HCT116 (cell line): ENCODE measurements at places on chromosomes 7 and 10. TPM values are rescaled to one million over a fixed set of nuclear protein-coding genes. Genes with fewer than 3 reads are reported as not detected.
A peak's percentile ranks its signal among the peaks of the same experiment; 100 is the strongest.

GRCh38 chr7:29424295-29424983, 139.2 kb upstream of the PRR15 start:
- H3K27ac ChIP-seq, result no peak overlapping the region

DNA sequence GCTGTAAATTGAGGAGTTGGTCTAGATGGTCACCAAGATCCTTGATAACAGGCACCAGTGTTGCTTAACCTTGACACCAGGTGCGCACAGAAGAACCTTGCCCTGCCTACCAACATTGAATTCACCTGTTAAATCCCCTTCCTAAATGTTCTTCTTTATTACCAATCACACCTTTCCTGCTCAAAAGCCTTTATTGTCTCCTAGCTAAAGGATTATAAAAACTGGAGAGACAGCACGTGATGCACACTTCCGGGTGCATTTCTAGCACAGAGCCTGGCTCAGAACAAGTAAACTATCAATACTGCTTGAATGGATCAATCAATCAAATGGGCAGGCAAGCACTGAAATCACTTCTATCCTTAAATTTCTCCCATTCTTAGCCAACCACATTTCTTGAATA, 56.3 kb downstream of the SVIL start:
- no peak for DNase-seq
- H3K27ac ChIP-seq, result no peak overlapping the region
- H3K4me3 ChIP-seq, result no peak overlapping the region
- H3K27me3 ChIP-seq, result no peaks in the 10 kb centered on the region

DNA sequence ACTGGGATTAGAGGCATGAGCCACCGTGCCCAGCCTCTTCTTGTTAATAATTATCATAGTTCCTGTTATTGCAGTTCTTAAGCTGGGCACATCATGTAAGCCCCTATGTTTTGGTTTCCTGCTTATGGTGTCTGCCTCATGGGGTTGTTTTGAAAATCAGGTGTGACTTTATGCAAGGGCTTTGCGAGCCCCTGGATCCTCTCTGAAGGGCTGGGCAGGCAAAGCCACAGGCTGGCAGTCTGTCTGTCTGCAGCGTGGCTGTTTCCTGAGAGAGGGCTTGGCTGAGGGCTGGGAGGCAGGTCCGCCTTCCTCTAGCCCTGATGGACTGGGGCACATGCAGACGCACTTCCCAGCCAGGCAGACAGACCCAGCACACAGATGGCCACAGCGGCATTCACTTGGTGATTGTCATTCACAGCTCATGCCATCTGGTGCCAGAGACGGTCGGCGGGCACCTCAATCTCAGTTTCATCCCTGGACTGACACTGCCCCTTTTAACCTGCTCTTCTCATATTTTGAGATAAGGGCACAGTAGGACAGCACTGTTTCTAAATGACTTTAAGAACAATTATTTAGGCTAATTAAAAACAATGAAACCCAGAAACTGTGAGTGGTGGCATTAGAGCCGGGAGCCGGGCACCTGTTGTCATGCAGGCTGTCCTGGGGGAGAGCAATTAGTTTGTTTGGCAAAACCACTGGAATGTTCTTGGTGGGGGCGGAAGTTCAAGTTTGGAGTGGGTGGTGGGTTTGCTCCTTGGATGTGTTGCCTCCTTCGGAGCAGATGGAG, 35.5 kb downstream of the RBM20 start:
- H3K27ac ChIP-seq, result no peak overlapping the region
- no peaks in the 10 kb centered on the region for H3K36me3 ChIP-seq
- no peaks in the 10 kb centered on the region for H3K27me3 ChIP-seq
- H3K4me1 ChIP-seq, result no peaks in the 10 kb centered on the region
- no peak for DNase-seq
- H3K4me3 ChIP-seq, result no peak overlapping the region

DNA sequence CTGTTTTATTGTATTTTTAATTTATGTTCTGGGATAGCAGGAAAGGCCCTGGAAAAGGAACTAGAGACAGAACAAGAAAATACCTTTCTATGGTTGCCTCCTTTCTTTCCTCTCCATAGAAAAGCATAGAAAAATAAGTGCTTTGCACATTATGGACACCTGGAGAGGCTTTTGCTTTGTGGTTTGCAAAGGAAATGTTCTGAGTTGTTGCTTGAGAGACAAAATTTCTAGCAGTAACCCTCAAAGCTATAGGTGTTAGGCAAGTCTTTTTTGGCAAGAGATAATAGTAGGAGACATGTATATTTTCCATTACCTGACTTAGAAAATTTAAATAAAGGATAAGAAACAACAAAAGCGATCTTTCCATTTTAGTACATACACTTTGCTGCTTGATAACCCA, 378.6 kb upstream of the PRKCQ start:
- H3K4me3 ChIP-seq, result no peak overlapping the region
- H3K27ac ChIP-seq, result no peak overlapping the region
- H3K36me3 ChIP-seq, result no peaks in the 10 kb centered on the region
- no peaks in the 10 kb centered on the region for H3K4me1 ChIP-seq
- no peak for DNase-seq

DNA sequence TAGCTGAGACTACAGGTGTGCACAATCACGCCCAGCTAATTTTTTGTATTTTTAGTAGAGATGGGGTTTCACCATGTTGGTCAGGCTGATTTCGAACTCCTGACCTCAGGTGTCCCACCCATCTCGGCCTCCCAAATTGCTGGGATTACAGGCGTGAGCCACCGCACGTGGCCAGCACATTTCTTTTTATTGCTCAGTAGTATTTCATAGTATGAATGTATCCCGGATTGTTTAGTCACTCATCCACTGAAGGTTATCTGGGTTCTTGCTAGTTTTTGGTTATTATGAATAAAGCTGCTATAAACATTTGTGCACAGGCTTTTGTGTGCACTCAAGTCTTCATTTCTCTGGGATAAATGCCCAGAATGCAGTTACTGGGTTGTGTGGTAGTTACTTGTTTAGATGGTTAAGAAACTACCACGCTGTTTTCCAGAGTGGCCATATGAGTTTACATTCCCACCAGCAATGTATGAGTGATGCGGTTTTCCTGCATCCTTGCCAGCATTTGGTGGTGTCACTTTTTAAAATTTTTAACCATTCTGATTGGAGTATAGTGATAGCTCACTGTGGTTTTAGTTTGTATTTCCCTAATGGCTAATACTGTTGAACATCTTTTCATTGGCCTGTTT, 275.8 kb upstream of the LYZL1 start:
- no peaks in the 10 kb centered on the region for H3K36me3 ChIP-seq
- H3K4me3 ChIP-seq, result no peak overlapping the region
- DNase-seq, result no peak
- no peaks in the 10 kb centered on the region for H3K4me1 ChIP-seq
- no peak overlapping the region for H3K27ac ChIP-seq

GRCh38 chr7:71695186-71695585, 563.2 kb downstream of the GALNT17 start:
- no peak for DNase-seq
- H3K36me3 ChIP-seq, result no peaks in the 10 kb centered on the region
- H3K4me1 ChIP-seq, result no peaks in the 10 kb centered on the region
- H3K27ac ChIP-seq, result no peak overlapping the region
- no peaks in the 10 kb centered on the region for H3K27me3 ChIP-seq

GRCh38 chr7:40047661-40048060, 86.8 kb downstream of the MPLKIP start:
- H3K4me3 ChIP-seq, result no peak overlapping the region
- DNase-seq, result no peak
- no peaks in the 10 kb centered on the region for H3K36me3 ChIP-seq
- H3K27ac ChIP-seq, result no peak overlapping the region
- no peaks in the 10 kb centered on the region for H3K4me1 ChIP-seq

DNA sequence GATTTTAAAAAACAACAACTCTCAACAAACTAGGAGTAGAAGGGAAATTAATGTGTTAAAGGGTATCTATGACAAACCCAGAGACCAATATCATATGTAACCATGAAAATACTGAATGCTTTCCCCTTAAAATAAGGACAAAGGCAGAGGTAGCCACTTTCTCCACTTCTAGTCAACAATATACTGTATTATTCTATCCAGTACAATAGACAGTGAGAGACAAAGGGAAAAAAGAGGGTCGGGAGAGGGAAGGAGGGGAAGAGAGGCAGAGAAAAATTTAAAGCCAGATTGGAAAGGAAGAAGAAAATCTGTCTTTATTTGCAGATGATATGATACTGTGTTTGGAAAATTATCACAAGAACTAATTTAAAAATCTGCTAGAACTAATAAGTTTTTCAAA, 39.1 kb upstream of the WDFY4 start:
- no peaks in the 10 kb centered on the region for H3K4me1 ChIP-seq
- no peak for DNase-seq
- H3K36me3 ChIP-seq, result no peaks in the 10 kb centered on the region
- no peak overlapping the region for H3K4me3 ChIP-seq

GRCh38 chr7:11182736-11183135, 209.1 kb downstream of the PHF14 start:
- no peak for DNase-seq
- no peak overlapping the region for H3K27ac ChIP-seq
- H3K4me1 ChIP-seq, result no peaks in the 10 kb centered on the region
- no peak overlapping the region for H3K4me3 ChIP-seq

GRCh38 chr7:103150192-103150591, 1.3 kb upstream of the NAPEPLD start:
- H3K27ac ChIP-seq, result no peak overlapping the region
- peaks cover 30% of the 10 kb centered on the region for H3K4me1 ChIP-seq
- no peaks in the 10 kb centered on the region for H3K27me3 ChIP-seq
- no peak for DNase-seq
- H3K4me3 ChIP-seq, result peak overlapping the region; percentile 69; the same call in 1 of the 2 replicates

DNA sequence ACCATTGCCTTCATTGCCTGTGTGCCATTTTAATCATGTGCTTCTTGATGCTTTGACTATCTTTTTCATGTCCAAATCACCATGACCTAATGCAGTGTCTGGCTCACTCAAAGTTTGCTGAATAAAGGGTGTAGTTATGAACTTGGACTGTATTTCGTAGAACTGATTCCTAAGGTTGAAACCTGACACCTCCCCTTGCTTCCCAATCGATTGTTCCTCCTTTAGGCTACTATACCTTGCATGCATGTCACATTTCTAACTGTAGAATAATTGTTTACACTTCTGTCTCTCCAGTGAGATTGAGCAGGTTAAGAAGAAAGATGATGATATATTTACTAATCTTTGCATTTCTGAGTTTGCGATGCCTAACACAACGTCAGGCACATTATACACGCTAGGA, 41.0 kb upstream of the CDK1 start:
- DNase-seq, result no peak
- no peaks in the 10 kb centered on the region for H3K36me3 ChIP-seq
- no peak overlapping the region for H3K4me3 ChIP-seq
- H3K27ac ChIP-seq, result no peak overlapping the region
- no peaks in the 10 kb centered on the region for H3K27me3 ChIP-seq

DNA sequence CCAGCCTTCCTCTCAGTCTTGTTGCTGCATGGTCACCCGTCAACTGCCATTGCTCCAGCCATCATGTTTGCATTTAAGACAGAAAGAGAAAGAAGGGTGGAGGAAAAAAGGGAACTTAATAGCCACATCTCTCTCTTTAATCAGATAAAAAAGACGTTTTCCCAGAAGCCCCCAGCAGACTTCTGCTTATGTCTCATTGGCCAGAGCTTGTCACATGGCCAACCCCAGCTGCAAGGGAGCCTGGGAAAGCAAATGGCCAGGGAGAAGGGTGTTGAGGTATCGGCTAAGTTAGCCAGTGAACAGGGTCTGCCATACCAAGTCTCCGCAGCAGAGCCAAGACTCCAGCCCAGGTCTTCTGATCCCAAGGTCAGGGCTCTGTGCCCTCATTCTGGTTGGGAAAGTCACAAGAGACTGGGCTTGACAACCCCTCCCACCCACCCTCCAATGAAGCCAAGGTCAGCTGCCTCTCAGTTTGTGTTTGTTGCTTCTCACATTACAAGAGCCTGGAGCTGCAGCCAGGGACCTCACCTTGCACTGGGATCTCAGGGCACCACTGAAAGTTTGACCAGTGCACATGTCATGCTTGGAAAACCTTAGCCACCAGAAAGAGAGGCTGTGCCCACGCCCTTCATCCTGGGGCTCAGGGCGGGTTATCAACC, 80.3 kb upstream of the LYZL2 start:
- H3K4me1 ChIP-seq, result no peaks in the 10 kb centered on the region
- DNase-seq, result no peak
- no peaks in the 10 kb centered on the region for H3K36me3 ChIP-seq
- no peak overlapping the region for H3K27ac ChIP-seq
- H3K4me3 ChIP-seq, result no peak overlapping the region

DNA sequence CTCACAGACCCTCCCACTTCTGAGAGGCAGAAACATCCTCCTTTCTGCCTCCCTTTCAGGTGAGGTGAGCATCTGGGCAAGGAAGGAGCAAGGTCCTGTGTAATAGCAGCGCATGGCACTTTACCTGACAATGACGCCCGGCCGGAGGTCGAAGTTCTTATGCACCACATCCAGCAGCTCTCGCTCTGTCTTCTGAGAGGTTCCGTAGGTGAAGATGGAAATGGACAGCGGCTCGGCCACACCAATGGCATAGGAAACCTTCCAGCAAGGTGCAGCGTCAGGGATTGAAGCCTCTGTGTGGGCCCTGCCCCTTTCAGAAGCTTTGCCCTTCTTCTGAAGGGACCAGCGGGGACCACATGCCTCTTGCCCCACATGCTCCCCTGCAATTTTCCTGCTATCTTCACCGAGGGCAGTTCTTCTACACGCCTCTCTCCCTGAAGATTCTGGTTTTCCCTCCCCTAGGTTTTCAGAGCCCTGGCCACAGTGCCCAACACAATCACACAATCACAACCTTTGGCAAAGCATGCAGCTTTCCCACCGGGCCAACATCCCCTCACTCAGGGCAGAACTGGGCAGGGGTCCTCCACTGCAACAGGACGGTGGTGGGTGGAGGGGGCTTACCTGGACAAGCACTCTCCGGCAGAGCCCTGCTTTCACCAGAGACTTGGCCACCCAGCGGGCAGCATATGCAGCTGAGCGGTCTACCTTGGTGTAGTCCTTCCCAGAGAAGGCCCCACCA, 14.9 kb downstream of the MAT1A start:
- no peaks in the 10 kb centered on the region for H3K4me1 ChIP-seq
- no peak for DNase-seq
- H3K27ac ChIP-seq, result no peak overlapping the region

DNA sequence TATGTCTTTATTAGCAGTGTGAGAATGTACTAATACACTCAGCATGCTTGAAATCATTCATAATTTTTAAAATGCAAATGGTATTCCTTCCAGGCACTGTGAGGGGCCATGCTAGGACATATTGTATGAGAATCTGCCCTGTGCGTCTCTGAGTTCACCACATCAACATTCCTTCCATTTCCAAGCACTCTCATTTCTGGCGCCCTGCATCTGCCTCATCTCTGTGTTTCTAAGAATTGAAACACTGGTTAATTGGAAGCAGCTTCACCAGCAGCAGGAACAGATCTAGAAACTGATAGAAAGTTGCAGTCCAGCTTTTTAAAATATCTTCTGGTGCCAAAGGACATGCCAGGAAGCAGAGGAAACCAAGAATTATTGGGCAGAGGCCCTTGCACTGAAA, 555.9 kb upstream of the DPP6 start:
- no peaks in the 10 kb centered on the region for H3K27me3 ChIP-seq
- DNase-seq, result no peak

GRCh38 chr10:82680608-82681007, 805.6 kb downstream of the NRG3 start:
- no peaks in the 10 kb centered on the region for H3K27me3 ChIP-seq
- H3K36me3 ChIP-seq, result no peaks in the 10 kb centered on the region
- no peak overlapping the region for H3K4me3 ChIP-seq
- no peak for DNase-seq
- no peak overlapping the region for H3K27ac ChIP-seq
- no peaks in the 10 kb centered on the region for H3K4me1 ChIP-seq

Gene RAMP3
- not detected for total RNA-seq

Gene CHN2
- total RNA-seq, result 2.1 TPM

Gene DGKB
- total RNA-seq, result 0.05 TPM

Gene CABCOCO1
- not detected for total RNA-seq

Gene ATRNL1
- 1.3 TPM for total RNA-seq

Gene RBAK
- 16.2 TPM for total RNA-seq

Gene KCNH2
- total RNA-seq, result 9.7 TPM

Gene LOXL4
- total RNA-seq, result 1.3 TPM
